Kidney (tissue), 22 donors: ENCODE measurements at places on chromosomes 5 and 9. TPM values are rescaled to one million over a fixed set of nuclear protein-coding genes. Genes with fewer than 3 reads are reported as not detected.
A peak's percentile ranks its signal among the peaks of the same experiment; 100 is the strongest.

GRCh38 chr5:56191656-56192055 is 41.5 kb downstream of the ANKRD55 start:
- DNase-seq = no peak

DNA sequence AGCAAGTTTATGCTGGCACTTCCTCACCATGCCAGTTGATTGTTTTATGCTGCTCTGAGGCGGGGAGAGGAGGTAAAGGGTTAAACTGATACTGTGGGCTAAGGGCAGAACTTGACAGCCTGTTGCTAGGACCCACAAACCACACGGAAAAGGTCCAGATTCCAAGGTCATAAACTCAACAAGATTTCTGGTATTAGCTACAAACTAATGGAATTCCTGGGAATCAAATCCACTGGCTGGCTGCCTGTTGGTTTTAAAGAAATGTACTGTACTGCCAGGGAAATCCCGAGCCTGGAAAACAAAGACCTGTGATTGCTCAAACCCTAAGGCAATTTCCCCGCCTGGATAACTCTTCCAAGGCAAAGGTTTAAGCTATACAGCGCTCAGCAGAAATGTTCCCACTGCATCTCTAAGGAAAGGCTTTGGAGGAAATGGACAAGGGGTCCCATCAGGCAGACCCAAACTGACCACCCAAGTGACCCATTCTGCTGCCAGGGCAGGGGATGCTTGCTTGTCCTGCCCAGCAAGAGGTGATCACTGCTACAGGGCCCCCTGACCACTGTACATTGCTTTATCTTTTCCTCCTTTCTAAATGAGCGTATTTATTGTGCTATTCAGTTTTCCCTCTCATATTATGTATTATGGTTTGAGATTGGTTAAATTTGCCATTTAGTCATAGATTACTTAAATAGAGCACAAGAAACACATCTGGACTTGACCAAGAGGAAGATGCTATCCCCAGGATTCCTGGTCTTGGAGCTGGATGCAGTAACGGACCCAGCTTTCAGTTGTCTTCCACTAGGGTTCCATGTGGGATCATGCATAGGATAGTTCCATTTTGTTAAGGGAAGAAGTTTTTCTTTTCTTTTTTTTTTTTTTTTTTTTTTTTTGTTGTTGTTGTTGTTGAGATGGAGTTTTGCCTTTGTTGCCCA is 124.3 kb downstream of the SUSD1 start:
- peak; percentile 87 for DNase-seq

DNA sequence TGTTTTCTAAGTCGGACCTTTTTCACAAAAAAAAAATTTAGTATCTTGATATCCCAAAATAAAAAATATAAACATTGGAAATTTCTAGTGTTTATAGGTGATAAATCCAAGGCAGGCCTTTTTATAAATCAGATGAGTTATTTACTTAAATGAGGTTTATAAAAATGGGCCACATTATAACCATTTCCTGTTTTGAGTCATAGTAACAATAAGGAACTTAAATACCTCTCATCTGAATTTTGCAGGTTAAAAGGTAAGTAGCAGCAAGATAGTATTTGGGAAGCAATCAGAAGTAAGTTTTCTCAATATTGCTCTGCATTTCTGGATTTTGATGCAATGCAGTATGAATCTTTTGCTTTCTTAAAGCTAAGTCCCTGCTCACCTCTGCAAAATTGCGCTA is 3.9 kb downstream of the SPTAN1 start:
- no peak for DNase-seq

CDC37L1 gene
- 24.7 TPM for total RNA-seq

PDCD1LG2 gene
- 2.4 TPM for total RNA-seq
